ENCODE measurements at places on chromosomes 4 and X.

- DNase-seq, result no peak
Observed at GRCh38 chr4:164648849-164649212, 105.1 kb upstream of the SMIM31 start.

DNA sequence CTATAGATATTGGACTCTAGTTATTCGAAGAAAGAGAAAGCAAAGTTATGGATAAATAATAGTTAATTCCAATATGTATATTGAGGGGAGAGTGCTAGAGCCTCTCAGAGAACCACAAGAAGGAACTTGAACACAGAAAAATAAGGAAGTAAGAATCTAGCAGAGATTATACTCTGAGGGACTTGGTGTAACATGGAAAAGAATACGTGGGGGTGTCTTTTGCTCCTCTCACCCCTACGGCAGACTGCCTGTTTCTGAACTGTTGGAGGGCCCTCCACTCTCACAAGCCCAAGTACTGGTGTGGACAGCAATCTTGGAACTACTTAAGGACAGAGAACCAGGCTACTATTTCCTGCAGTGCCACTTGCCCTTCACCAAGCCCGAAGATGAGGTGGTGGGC, 1174.4 kb upstream of the PCDH10 start:
- DNase-seq, result no peak

- DNase-seq, result no peak
Observed at GRCh38 chr4:118173956-118174725, 139.9 kb downstream of the NDST3 start.

GRCh38 chr4:5890063-5890727, 2.7 kb downstream of the CRMP1 start:
- no peak for DNase-seq

- DNase-seq, result peak; percentile 64
Observed at GRCh38 chrX:23742697-23743622, at the start of gene ACOT9. Gene ACOT9, minus strand, starts transcription at chrX:23743276. Its CDS starts 132 bp downstream, at chrX:23743144.

- no peak for DNase-seq
Observed at GRCh38 chr4:175560604-175561003, 251.5 kb downstream of the GPM6A start.

GRCh38 chr4:33334416-33334815, 2614.2 kb downstream of the PCDH7 start:
- no peak for DNase-seq

- DNase-seq, result no peak
Observed at GRCh38 chr4:55159851-55160250, 34.5 kb upstream of the KDR start.

DNA sequence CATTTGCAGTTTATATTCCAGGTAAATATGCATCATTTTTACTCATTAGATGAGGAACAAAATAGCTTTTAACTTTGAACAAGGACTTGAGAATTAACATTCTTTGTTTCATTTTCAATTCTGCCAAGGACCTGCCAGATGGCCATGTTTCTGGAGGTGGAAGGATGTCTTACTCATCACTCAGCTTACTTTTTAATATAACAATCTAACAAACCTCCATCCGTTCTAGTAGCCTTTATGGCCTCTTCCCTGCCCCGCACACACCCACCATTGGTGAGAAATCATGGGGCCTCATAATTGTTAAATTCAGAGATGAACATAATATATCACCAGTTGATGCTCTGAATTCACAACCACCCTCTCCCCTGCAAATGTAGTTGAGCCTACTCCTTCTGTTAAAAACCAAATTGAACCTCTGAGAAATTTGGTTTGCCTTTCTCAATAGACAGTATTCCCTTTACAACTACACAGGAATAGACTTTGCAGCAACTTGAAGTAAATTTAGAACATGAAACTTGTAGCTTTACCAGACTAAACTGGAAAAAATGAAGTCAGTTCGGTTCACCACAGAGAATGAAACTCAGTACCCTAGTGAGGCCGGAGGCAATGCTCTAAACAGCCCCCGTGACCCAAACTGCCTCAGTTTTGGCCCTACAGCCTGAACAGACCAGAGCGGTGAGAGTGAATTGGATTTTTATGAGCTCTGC, 50.1 kb upstream of the ACSL4 start:
- DNase-seq, result no peak

- DNase-seq, result no peak
Observed at GRCh38 chr4:107804956-107805355, 19.8 kb upstream of the SGMS2 start.

GRCh38 chrX:132184871-132185270, 34.4 kb downstream of the RAP2C start:
- no peak for DNase-seq

DNA sequence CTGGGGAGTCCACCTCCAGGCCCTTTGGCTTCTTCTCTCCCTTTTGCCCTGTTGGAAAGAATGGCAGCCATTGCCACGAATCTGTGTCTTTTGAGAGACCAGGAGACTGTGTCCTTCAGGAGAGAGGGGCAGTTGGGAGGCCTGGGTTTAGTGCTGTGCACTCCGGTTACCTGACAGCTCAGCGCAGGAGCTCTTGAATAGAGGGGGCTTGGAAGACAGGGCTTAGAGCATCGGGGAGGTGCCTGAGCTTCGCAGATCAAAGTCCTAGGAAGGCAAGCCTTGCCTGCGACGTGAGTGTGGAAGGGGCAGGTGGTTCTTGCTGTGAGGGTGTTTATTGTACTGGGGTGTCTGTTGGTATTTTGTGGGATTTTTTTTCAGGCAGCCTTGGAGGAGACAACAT, 41.9 kb upstream of the TADA2B start:
- no peak for DNase-seq
